ENCODE measurements at places on chromosomes 4 and X. TPM values are rescaled to one million over a fixed set of nuclear protein-coding genes. Genes with fewer than 3 reads are reported as not detected.

- DNase-seq = peak; percentile 44
Measured at GRCh38 chrX:110145854-110146253, 142.9 kb downstream of the TMEM164 start.

Gene SPATA4
- total RNA-seq = 0.28 TPM

Gene VAMP7
- total RNA-seq = 39.1 TPM

DNA sequence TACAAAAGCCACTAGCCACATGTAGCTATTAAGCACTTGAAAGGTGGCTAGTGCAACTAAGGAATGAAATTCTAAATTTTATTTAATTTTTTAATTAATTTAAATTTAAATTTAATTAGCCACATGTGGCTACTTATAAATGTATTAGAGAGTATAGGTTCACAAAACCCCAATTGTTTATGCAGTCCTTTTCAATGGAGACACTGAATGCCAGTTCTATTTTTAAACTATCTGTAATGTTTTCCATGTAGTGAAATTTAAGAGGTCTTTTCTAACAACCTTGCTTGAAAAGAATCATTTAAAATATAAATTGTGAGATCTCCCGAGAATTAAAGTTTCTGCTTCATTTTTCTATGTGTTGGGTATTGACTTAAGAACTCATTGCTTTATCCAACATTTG, 153.0 kb downstream of the REELD1 start:
- no peak for DNase-seq

DNA sequence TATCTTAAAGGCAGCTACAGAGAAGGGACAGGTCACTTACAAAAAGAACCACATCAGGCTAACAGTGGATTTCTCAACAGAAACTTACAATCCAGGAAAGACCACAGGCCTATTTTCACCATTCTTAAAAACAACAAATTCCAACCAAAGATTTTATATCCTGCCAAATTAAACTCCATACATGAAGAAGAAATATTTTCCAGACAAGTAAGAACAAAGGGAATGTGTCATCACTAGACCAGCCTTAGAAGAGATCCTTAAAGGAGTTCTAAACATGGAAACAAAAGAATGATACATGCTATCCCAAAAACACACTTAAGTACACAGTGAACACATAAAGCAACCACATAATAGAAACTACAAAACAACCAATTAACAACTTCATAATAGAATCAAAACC, 105.6 kb downstream of the ANXA10 start:
- peak; percentile 6 for DNase-seq

Gene EXOC1L
- total RNA-seq = not detected

DNA sequence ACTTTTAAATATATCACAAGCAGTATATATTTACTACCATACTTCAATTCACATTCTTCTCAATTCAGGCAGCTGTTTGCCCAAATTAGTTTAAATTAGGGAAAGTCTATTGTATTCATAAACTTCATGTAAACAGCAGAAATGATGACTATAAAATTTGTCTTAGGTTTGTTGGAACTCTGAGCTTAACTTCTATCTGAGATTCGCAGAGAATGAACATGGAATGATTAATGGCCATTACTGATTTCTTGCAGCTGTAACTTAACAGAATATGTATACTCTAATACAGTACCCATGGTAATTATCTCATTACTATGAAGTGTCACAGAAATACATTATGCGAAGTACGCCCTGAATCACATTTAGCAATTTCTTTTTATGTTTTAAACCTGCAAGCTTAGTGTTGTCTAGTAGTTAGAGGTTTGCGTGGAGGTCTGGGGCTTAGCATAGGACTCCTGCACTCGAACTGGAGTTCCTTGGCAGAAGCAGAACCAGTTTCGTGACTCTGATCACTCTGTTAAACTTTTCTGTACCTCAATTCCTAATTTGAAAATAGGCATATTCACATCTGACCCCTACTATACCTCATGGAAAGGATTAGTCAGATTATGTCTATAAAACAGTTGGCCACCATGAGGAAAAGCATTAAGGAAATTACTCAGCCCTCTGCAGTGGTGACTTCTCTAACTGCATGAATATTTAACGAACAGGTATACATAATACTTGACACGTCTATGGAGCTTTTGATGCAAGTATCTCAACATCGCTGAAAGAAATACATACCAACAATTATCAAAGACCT, 243.2 kb downstream of the MGST2 start:
- no peak for DNase-seq

Gene MBNL3
- total RNA-seq = 1.1 TPM

Gene ZMAT1
- total RNA-seq = not detected

All from IMR-90 (cell line).